ENCODE measurements at places on chromosomes 6 and 20. TPM values are rescaled to one million over a fixed set of nuclear protein-coding genes. Genes with fewer than 3 reads are reported as not detected.
A peak's percentile ranks its signal among the peaks of the same experiment; 100 is the strongest.

OTOR gene
- total RNA-seq: not detected

GHRH gene
- total RNA-seq: not detected

GSTA3 gene
- not detected for total RNA-seq

ZNF334 gene
- total RNA-seq: 5.8 TPM

ANGPT4 gene
- 0.06 TPM for total RNA-seq

HRH3 gene
- total RNA-seq: not detected

LIME1 gene
- 6.3 TPM for total RNA-seq

MROH8 gene
- total RNA-seq: 0.27 TPM

GRCh38 chr6:42520786-42521607 is 42.8 kb upstream of the UBR2 start:
- peak; percentile 33 for DNase-seq

GRCh38 chr6:79373246-79373645 is 138.8 kb upstream of the HMGN3 start:
- no peak for DNase-seq

GRCh38 chr20:44287272-44288097 is 23.5 kb downstream of the FITM2 start:
- DNase-seq: no peak

DNA sequence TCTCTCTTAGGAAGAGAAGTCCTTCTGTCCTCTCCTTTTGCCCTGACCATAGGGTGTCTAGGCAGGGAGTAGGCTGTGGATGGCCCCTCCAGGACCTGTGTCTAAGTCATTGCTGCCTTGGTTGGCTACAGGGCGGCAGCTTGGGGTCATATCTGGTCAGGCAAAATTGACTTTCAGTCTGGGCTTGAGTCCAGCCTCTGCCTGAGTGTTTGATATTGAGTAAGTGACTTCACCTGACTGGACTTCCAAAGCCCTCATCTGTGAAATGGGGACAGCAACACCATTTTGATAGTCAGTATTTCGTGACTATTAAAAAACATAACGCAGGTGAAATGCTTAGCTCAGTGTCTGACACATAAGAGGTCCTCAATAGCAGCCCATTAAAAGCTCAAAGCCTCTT is 4.6 kb downstream of the TGM3 start:
- no peak for DNase-seq

- DNase-seq: no peak
Observed at GRCh38 chr20:164618-165017, 7.4 kb downstream of the DEFB127 start.

DNA sequence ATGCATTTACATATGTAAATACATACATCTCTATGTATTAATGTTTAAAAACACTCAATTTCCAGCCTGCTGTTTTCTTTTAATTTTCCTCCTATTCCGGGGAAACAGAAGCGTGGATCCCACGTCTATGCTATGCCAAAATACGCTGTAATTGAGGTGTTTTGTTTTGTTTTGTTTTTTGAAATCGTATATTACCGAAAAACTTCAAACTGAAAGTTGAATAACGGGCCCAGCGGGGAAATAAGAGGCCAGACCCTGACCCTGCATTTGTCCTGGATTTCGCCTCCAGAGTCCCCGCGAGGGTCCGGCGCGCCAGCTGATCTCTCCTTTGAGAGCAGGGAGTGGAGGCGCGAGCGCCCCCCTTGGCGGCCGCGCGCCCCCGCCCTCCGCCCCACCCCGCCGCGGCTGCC is 355 bp upstream of the BMP2 start:
- no peak for DNase-seq

DNA sequence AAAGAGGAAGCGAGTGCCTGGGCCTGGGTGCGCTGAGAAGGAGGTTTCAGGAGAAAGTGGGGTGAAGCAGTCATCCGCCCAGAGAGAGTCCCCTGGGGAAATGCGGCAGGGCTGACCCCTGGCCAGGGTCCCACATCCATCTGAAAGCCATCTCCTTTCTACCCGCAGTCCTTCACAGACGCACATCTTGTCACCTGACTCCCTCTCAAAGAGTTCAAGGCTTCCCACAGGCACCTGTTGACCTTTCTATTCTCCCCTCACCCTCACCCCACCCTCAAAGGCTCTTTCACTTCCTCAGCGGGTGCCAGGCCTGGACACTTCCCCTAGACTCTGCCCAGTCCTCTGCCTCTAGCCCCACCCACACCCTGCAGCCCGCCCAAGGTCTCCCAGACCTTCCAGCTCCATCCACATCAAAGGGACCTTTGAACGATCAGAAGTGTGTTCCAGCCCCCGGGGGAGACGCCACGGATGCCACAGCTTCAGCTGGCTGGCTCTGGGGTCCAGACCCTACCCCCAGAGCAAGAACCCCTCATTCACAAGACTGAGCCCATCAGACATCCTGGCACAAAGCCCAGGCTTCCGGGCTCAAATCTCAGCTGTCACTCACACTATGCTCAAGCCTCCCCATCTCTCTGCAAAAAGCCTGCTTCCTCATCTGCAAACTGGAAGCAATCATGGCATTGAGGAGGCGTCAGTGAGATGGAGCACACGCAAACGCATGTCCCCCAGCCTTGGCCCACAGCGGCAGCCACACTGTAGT is 2.1 kb downstream of the CTSZ start:
- peak; percentile 87 for DNase-seq

DNA sequence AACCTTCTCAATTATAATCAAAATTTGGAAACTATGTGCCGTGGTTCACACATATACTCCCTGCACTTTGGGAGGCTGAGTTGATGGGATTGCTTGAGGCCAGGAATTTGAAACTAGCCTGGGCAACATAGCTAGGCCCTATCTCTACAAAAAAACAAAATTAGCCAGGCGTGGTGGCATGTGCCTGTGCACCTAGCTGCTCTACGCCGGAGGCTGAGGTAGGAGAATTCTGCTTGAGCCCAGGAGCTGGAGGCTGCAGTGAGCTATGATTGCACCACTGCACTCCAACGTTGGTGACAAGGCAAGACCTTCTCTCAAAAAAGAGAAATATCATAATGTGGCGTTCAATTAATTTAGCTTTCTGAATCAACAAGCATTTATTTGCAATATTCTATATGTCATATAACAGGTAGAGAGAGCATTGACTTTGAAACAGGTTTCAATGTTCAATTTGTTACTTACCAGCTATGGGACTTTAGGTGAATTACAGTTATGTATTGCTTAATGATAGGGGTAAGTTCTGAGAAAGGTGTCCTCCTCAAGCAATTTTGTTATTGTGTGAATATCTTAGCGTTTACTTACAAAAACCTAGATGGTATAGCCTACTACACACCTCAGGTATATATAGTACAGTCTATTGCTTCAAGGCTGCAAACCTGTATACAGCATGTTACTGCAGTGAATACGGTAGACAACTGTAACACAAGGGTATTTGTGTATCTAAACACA is 2.2 kb upstream of the SYCP2 start:
- no peak for DNase-seq

- DNase-seq: no peak
Observed at GRCh38 chr20:59697068-59697467, 92.7 kb downstream of the PHACTR3 start.

- DNase-seq: no peak
Observed at GRCh38 chr6:52393780-52394179, 26.4 kb upstream of the EFHC1 start.

- DNase-seq: no peak
Observed at GRCh38 chr6:155171747-155172449, 91.9 kb upstream of the CLDN20 start.

DNA sequence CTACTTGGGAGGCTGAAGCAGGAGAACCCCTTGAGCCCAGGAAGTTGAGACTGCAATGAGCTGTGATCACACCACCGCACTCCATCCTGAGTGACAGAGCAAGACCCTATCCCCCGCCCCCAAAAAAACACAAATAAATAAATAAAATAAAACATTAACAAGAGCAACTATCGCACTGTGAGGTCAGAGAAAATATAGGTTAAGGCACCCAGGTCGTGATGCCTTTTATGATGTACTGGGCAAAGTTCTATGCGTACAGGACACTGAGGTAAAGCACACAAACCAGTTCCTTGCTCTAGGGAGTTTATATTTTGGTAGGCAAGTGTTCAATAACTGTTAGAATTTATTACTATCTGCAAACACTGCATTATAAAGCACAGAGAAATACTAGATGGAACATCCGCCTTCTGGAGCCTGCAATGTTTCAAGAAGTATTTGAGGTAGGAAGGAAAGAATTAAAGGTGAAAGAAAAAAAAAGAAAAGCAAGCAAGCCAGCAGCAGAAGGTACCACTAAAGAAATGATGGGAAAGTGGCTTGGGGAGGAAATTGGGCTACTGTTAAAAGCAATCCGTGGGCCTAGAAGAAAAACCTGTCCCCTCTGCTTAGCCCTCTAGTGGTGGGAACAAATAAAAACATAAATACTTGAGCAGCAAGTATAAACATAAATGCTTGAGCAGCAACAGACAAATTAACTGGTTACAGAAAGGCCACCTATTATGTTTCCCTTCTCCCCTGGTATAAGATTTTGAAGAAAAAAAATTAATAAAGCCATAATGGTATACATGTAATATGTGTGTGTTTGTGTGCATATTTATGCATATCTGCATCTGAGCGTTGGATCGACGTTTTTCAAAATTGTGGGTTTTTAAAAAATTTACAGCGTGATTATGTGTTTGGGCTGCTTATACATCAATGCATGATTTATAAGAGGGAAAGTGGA is 128.0 kb downstream of the PHACTR1 start:
- no peak for DNase-seq

GRCh38 chr6:44151348-44152108 is 7.1 kb upstream of the CAPN11 start:
- peak; percentile 80 for DNase-seq

GRCh38 chr6:43746613-43747102 is 23.4 kb upstream of the VEGFA start:
- DNase-seq: no peak

DNA sequence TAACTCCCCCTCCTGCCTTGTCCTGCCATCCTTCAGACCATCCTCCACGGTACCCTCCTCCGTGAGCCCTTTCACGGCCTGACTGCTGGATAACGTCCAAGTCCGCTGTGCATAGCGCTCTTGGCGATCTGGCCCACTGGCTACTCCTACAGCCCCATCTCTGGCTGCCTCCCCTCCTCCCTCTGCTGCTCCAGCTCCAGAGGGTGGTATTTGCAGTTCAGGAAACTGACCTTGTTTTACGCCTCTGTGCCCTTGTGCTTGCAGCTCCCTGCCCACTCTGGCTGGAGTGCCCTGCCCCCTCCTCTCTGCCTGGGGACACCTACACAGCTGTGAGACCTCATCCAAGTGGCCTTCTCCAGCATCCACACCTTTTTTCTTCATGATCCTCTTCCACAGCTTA is 6.5 kb upstream of the RREB1 start:
- DNase-seq: no peak

DNA sequence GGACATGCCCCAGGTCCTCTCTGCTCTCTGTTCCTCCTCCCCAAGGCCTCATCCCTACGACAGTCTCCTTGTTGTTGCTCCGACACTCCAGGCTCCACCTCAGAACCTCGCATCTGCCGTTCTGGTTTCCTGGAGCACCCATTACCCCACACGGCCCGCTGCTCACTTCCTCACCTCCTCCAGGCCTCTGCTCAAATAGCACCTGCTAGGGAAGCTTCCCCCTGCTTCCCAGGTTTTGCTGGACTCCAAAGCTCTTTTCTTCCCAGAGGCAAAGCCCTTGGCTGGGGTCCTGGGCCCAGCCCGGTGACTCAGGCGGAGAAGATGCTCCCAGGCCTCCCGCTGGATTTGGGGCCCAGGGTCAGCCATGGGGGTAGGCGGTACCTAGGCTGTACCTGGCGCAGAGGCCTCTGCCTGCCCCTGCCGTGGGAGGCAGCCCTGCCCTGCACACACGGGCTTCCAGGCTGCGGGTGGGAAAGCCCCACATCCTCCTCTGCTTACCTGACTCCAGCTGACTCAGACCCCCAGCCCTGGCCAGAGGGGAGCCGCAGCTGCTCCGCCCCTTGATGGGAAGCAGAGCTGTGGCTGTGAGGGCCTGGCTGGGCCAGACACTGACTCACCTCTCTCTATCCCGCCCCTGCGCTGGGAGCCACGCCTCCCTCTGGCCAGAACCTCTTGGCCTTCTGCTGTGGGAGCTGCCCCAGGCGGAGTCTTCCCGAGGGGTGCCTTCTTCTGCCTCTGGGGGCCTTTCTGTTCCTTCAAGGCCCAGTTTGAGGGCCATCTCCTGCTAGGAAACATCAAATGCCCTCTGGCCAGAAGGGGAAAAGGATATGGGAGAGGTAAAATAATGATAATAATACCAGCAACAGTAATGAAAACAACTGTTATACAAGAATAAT is 130.5 kb downstream of the CEBPB start:
- no peak for DNase-seq

DNA sequence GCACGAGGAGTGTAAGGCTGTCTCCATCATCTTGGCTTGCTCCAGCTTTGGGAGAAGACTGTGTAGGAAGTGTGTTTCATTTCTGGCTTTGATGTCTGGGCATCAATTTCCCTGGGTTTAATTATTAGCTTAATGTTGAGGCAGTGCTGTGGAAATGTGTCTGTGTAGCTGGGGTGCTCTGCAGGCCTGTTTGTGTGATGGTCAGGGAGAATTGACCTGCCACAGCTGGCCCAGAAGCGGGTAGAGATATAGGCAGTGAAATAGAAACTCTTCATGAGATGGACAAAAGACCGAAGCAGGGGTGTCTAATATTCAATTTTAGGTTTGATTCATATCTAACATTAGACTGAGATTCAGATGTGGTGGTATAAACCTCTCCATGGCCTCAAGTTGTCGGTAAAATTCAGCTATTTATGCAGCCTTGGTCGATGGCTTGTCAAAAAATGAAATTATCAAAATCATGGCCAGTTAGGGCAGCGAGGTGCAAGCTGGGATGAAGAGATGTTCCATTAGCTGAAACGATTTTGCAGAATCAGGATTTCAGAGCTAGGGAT is 95.3 kb upstream of the SNX9 start:
- no peak for DNase-seq

- no peak for DNase-seq
Observed at GRCh38 chr6:167974640-167975344, 22.7 kb upstream of the KIF25 start.

- DNase-seq: no peak
Observed at GRCh38 chr6:169415179-169415578, 161.5 kb upstream of the THBS2 start.

DNA sequence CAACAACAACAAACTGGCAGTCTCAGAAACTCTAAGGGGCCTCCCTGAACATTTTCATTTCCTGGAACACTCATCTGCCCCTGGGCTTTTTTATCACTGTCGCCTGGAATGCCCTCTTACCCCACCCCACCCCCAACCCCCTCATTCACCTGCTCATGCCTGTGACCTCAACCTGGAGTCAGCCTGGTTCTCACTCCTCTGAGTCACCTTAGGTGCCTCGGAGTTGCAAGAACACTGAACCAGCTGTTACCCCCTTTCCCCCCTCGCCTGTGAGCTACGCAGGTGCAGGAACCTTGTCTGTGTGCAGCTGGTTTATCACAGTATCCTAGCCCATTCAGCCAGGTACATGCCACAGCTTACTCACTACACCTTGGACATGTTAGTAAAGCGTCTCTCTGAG is 12.8 kb upstream of the SNAI1 start:
- no peak for DNase-seq

Data from activated naive CD4-positive, alpha-beta T cell treated with anti-CD3 and anti-CD28 coated beads, Interleukin-2, amount 50 U/mL, for 72 hours (primary cell).